HAP-1 (cell line): ENCODE measurements at places on chromosomes 3 and 15.
A peak's percentile ranks its signal among the peaks of the same experiment; 100 is the strongest.

DNA sequence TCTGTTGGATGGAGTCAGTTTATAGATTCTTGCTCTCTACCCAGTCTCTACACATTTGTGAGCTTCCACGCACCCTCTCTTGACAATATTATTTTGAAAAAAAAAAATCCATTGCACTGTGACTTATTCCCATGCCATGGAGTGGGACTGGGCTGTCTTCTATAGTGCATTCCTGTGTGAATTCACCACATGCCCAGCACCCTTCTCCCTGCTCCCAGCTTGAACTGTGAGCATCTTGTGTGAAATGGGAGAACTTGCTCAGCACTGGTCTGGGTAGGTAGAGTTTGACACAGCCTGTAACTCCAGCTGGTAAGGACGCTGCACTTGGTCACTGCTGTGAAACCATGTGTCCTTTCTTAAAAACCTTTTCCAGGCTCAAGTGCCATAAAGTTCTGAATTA, 91.9 kb downstream of the ARNT2 start:
- no peak for DNase-seq

DNA sequence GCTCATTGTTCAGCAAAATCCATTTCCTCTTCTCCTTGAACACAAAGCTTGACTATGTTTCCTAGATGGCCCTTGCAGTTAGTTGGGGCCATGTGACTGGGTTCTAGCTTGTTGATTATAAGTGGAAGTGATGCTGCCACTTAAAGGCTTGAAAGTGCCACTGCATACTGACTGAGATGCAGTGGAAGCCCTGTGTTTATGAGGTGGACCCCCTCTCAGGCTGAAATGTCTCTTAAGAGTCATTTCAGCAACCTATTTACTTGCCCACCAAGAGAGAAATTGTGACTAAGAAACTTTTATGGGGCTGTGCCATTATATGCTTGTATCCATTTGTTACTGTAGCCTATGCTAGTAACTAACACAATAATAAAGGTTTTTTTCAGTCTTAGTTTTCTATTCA, 8.4 kb upstream of the ANP32A start:
- peak; percentile 89 for DNase-seq

DNA sequence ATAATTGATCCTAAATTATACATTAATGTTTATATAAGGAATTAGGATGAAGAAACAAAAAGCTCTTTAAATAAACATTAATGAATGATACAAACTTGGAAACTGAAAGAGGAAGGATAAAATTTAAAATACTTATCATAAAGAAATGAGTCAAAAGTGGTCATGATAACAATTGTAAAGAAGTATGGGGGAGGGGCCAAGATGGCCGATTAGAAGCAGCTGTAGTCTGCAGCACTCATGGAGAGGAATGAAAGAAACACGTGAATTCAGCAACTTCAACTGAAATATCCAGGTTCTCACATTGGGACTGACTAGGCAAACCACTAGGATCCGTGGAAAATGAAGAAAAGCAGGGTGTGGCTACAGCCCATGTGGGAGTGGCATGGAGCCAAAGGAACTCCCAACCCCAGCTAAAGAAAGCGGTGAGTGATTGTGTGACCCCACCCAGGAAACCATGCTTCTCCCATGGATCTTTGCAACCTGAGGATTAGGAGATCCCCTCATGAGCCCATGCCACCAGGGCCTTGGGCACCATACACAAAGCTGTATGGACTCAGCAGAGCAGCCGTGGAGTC, 13.1 kb upstream of the CP start:
- no peak for DNase-seq

DNA sequence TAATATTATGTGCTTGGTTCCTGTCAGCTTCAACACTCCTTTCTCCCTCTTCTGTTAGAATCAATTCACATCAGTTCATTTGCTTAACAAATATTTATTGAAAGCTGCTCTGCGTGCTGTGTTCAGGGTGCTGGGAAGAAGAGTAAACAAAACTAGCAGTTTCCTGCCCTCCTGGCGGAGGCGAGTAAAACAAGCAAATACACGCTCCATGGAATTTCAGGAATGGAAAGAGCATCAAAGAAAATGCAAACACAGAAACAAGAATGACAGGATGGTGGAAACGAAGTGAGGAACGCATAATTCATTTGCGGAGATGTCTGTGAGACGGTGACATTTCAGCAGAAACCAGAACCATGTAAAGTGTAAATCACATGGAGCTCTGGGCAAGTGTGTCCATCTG, 49.4 kb upstream of the SPTSSB start:
- peak; percentile 49 for DNase-seq

DNA sequence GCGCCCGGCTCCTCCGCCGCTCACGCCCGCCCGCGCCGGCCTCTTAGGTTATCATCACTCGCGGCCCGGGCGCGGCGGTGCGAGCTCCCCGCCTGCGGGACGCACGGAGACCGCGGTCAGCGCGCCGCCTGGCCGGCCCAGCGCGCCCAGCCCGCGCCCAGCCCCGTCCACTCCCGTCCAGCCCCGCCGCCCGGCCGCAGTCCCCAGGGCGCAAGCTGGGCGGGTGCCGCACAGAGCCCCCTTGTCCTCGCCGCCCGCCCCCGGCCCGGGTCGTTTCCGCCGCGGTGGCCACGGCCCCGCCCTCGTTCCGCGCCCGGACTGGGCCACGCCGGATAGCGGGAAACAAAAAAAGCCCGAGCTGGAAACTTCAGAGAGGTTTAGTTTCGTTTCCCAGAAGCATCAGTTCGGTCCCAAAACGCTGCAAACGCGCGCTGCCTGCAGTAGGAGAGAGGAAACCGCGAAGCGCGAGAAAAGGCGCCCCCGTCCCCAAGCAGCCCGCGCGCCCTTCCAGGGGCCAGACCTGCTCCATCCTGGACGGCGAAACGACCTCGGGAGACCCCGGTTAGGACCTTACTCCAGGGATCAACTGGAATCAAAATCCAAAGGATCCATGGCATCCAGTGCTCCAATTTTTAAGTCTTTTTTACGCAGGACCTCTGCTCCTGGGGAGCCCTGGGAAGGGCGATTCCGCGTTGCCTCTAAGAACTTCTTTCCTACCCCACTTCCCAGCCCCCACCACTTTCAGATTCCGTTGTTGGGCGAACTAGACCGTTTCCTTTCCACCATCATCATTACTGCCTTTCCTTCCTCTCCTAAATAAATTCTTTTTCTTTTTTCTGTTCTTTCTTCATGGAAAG, at the start of gene ATP10A:
Gene ATP10A (minus strand): TSS at position 217 of the 857 bp plus-strand sequence. CDS start 231 bp downstream, outside the sequence.
- DNase-seq = peak; percentile 63

GRCh38 chr3:134464064-134464688, 21.6 kb downstream of the ANAPC13 start:
- DNase-seq = peak; percentile 56

- DNase-seq = no peak
These were observed 8.8 kb upstream of the SEMA7A start for GRCh38 chr15:74442604-74443003.

- DNase-seq = no peak
These were observed 47.2 kb downstream of the IGSF11 start for GRCh38 chr3:118987477-118987876.

GRCh38 chr3:44999782-45000181, 23.7 kb downstream of the EXOSC7 start:
- no peak for DNase-seq

GRCh38 chr15:67914537-67915460, 75.0 kb upstream of the RNU6-1 start:
- DNase-seq = peak; percentile 79

DNA sequence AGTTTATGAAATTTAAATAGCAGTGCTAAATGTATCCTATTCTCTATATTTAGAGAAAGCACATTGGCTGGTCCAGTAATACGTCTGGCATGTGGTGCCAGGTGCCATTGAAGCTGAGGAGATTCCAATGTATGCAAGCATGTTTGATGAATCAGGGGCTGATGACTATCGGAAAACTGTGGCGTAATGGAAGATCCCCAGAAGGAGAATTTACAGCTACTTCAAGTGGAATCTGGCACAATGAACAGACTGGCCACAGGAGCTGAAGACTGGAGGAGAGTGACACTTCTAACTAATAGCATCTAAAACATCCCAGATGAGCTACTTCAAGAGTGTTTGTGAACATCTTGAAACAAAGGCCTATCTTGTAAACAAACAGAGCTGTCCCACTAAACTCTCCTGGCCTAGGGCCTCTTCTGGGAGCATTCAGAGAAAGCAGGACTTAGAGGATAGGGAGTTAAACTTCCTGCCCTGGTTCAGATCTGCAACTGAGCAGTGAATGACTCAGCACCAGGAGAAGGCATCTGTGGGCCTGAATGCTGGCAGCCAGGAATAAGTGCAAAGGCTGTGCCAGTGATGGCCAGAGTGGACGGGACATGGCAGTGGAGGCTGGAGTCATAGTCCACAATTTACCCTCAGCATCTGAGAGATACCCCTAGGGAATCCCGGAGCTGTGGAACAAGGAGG, 15.2 kb upstream of the ACTC1 start:
- DNase-seq = no peak

DNA sequence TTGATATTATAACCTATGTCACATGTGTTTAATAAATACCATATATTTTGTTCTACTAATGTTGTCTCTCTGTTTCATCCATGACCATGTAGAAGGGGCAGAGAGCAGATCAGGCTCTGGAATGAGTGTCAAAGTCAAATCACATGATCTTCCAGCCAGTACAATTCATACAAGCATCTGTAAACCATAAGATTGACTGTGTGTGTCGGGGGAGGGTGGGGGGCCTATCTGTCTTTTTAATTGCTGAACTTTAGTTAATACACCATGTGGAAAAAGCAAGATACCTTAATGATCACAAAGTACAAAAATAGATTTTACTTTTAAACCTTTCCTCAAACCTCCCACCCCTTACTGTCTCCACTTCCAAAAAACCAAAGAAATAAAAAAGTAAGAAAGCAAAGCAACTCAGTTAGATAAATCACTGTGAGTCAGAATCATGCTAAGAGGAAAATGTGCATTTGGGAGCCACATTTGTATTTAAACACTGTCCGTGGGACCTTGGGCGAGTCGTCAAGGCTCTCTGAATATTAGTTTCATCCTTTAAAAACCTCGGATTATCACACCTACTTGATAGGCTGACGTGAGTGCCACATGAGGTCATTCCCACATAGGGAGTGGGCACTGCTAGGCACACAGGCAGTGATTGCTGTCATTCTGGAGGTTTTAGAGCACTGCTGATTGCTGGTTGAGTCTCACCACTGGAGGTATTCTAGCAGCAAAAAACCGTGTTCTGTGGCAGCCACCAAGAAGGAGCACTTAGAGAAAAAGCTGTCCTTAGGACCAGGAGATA, 21.0 kb upstream of the POLR2M start:
- no peak for DNase-seq

DNA sequence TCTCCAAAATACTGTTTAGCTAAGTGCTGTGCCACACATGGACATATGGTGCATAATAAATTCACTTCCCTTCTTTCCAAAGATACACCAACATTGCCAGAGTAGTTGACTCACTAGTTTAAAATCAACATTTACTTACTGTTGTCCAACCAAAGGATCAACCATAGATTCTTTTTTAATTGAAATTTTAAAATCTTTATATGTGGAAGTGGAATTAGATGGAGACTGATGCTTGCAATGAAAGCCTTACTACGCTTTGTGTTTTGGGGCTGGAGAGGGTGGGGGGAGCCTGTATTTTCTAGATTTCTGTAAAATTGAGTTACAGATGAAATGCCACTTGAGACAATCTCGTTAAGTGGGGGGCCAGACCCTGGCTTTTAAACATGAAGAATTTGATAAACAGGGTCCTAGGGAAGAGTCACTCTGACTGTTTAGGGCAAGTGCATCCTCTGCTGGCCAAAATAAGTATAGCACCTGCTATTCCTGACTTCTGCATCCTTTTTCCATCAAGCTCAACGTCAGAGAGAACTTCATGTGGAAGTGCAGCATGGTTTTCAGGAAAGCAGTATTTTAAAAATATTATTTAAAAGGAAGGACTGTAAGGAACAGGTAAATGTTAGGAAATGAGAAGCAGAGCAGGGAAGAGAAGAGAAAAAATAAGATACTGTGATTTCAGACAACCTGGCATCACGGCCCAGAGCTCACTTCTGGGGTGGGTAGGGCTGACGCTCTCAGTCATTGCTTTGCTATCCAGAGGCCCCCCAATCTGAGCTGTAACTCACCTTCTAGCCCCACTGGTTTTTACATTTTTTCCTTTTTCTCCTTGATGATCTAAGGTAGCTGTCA, 76.7 kb downstream of the BOC start:
- peak; percentile 83 for DNase-seq

DNA sequence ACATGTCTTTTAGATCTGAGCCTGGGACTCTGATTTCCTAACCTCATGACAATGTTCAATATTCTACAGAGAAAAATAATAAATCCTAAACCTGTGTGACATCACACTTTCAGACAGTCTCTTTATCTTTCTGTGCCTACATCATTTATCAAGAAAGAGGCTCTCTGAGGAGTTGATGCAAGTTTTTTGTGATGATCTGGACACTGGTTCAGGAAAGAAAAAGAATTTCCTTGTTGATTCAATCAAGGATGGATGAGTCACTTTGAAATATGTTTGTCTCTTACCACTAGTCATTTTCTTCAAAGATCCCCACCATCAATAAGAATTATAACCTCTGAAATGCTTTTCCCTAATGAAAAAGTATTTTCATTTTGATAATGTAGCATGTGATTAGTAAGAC, 404.6 kb downstream of the WDR72 start:
- no peak for DNase-seq

DNA sequence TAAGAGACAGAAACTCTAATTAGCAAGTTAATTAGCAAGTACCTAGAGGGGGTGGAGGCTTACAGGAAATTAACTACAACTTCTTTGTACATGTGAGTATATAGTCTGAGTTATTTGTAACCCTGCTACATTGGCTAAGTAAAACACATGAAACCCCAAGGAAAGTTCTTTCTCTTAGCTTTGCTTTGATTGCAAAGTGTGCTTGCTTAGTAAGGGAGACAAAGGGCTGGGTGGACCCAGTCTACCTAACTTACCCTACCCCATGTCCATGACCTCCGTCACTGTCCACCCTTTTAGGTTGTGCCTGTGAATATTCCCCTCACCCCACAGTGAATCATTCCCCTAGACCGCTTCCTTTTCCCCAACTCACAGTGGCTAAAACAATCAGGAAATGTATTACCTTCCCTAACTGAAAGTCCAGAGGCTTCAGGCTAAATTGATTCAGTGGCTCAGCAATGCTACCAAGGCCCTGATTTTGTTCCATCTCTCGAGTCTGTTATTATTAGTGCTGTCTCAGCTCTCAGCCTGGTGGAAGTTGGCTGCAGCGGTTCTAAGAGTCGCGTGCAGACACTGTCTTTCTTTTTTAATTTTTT, 31.1 kb upstream of the RYR3 start:
- no peak for DNase-seq

- peak; percentile 89 for DNase-seq
These were observed 19.6 kb downstream of the CLK3 start for GRCh38 chr15:74635228-74635627.
